Pancreas (tissue), 10 donors: ENCODE measurements at places on chromosomes 5 and 9. TPM values are rescaled to one million over a fixed set of nuclear protein-coding genes. Genes with fewer than 3 reads are reported as not detected.

DNA sequence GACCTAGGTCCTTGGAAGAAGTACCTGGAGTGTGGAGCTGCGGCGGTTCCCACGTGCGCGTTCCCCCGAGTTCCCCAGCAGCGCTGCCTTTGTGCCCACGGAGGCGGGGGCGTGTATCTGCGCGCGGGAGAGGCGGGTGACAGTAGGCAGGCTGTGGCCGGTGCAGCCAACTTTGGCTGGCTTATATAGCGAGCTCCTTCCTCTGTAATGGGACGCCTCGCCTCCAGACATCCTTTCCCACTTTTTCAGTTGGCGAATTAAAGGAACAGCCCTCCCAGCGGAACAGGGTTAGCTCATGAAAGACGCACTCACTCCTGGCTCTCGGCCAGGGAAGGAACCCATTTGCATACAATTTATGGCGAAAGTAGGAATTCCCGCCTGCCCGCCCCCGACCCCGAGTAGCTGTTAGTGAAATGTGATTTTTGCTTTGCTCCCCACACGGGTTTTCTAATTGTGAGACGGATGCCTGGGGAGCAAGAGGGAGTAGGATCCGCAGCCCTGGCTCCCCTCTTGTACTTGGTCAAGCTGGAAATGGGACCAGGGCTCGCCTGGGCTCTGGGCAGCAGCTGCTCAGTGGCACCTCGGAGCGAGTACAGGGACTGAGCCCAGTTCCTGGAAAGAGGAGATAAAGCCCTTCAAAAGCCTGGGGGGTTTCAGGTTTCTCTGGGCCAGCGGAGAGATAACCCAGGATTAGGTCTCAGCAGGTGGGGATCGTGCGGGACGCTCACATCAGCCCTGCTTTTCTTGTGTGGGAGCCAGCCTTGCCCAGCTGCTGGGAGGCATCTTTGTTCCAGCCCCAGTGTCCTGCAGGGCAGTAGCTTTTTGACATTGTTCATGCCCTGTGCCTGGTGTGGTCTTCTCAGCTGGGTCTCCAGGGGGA, at the start of gene TNC:
Gene TNC, minus strand, starts transcription at position 159 of the 880 bp plus-strand sequence. CDS start 27,139 bp downstream, outside the sequence.
- DNase-seq = peak; percentile 19

- DNase-seq = peak; percentile 67
Observed at GRCh38 chr9:8660383-8660782, 860.8 kb upstream of the DMAC1 start.

Gene SPINK6
- total RNA-seq = not detected

GRCh38 chr9:121895818-121896544, 197.1 kb downstream of the TTLL11 start:
- DNase-seq = peak; percentile 72

- no peak for DNase-seq
Observed at GRCh38 chr5:128546658-128547281, 8.7 kb upstream of the FBN2 start.

DNA sequence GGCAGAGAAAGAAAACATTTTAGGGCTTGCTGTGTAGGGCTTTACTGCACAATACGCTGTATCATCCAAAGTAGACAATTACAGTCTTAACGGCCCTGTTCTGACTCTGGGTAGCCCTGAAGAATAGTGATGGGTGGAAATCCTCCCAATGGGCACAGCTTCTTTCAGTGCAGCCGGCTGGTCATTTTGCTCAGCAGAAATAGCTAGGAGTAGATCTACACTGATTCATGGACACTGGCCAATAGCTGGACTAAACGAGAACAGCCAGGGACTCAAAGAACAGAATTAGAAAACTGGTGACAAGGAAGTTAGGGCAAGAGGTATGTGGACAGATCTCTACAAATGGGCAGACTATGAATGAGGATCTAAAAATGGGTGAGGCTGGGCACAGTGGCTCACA, 69.3 kb downstream of the IARS1 start:
- no peak for DNase-seq

Gene ANKRD31
- 0.26 TPM for total RNA-seq

- peak; percentile 15 for DNase-seq
Observed at GRCh38 chr9:99824378-99825171, 2.9 kb downstream of the NR4A3 start.

Gene CDC20B
- not detected for total RNA-seq

GRCh38 chr9:107994648-107995047, 505.1 kb upstream of the KLF4 start:
- DNase-seq = no peak

DNA sequence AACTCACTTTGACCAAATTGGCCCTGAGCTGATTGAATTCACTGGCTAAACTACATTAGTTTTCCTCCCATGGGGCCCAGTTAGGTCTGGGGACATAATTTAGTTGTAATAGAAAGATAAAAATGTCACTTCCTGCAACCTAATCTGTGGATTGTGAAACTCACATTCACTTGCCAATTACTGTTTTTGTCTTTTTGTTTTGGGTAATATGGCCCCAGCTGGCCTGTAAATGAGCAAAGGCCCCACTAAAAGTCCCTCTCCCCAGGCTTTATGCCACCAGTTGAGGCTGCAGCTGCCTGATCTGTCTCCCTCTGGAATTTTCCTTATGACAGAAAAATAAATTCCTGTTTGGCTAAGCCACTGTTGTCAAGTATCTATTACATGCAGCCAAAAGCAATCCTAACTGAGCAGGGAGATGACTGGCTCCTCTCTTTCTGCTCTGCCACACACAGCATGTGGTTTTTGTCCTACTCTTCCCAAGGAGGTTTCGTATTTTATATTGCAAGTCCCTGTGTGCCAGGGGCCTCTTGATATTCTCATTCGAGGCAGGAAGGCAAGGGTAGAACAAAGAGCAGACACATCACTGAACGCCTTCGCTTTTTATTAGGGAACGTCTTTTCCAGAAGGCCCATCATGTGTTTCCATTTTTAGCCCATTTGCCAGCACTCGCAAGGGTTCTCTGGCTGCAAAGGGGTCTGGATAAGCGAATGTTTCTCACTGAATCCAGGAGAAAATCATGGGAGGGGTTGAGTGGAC, 24.1 kb upstream of the SLC25A48 start:
- no peak for DNase-seq

Gene GDNF
- total RNA-seq = 0.47 TPM

GRCh38 chr9:81729135-81729534, 39.8 kb upstream of the TLE1 start:
- DNase-seq = no peak

- DNase-seq = no peak
Observed at GRCh38 chr5:111308951-111309350, 84.8 kb downstream of the CAMK4 start.

- DNase-seq = no peak
Observed at GRCh38 chr9:22204240-22204639, 195.1 kb upstream of the CDKN2B start.

- DNase-seq = no peak
Observed at GRCh38 chr5:177306674-177307543, 3.3 kb downstream of the PRELID1 start.

- DNase-seq = no peak
Observed at GRCh38 chr9:21579247-21579671, 97.1 kb upstream of the IFNE start.

DNA sequence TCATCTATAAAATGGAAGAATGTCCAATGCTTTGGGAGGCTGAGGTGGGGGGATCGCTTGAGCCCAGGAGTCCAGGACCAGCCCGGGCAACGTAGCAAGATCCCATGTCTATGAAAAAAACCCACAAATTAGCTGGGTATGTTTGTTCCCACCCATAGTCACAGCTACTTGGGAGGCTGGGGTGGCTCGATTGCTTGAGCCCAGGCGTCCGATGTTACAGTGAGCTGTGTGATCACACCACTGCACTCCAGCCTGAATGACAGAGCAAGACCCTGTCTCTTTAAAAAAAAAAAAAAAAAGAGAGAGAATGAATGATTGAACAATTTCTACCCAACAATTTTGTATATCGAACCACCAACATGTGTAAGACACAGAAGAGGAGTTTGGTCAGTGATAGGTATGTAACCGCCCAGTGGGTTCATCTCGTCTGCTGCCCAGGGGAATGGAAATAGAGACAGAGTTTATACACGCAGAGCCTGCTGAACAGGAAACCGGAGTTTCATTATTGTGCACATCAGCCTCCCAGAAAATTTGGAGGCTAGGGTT, 26.2 kb upstream of the ERGIC1 start:
- DNase-seq = no peak

- peak; percentile 83 for DNase-seq
Observed at GRCh38 chr9:136902259-136902821, 16.0 kb downstream of the TRAF2 start.

GRCh38 chr5:151684690-151685361, 1.9 kb downstream of the SPARC start:
- DNase-seq = no peak

- DNase-seq = no peak
Observed at GRCh38 chr9:8872802-8873201, 1073.2 kb upstream of the DMAC1 start.

Gene ADGRV1
- total RNA-seq = 5.7 TPM

GRCh38 chr5:88734191-88734640, 148.8 kb downstream of the MEF2C start:
- DNase-seq = no peak

GRCh38 chr5:151585970-151586369, 5.2 kb downstream of the FAT2 start:
- no peak for DNase-seq

Gene SLC36A2
- not detected for total RNA-seq

Gene OR1Q1
- total RNA-seq = not detected

DNA sequence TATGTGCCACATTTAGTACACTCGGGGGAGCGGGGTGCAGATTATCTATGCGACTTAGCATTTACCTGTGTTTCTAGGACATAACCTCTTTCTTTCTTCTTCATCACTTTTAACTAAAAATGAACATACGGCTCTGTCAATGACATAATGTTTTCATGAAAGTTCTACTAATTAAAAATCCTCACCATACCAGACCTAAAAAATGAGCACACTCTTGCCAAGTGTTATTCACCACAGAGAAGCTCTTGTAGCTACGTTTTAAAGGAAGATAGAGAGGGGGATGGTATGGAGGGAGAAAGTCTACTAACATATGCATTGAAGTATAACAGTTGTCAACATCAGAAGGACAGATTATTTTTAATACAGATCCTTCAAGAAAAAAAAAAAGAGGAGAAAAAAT, 1.6 kb downstream of the CDH10 start:
- DNase-seq = no peak

DNA sequence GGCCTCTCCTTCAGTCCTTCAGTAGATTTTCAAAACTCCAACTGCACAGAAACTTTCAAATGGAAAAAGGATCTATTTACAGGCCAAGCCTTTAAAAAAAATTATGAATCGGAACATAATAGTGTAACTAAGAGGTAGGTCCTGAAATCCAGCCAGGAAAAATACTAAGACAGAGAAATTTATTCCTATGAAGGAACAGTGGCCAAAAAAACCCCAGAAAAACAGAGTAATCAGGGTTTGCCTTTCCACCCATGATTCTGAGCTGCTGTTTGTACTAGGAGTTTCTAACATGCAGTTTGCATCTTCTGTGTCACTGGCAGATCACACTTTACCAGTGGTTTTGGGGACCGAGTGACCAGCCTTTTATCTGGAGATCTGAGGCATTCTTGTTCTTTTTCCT, 93.1 kb upstream of the TMED7 start:
- no peak for DNase-seq

DNA sequence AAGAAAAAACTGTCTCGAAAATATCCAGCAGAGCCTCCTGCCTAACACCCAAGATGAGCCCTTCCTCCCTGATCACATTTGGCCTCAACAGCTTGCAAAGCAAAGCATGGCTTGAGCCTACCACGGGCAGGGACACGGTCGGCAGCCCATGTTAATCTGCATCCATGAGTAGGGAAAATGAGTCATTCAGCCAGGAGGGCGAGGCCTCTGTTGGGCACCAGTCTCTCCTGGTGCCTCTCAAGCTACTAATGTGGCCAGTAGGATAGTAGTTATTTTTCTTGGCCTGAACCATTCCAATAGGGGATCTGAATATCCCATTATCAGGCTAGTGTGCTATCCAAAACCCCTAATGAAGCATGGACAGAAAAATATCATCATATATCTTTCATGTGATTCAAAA, 43.0 kb upstream of the SHB start:
- no peak for DNase-seq

Gene PJA2
- total RNA-seq = 49.7 TPM

DNA sequence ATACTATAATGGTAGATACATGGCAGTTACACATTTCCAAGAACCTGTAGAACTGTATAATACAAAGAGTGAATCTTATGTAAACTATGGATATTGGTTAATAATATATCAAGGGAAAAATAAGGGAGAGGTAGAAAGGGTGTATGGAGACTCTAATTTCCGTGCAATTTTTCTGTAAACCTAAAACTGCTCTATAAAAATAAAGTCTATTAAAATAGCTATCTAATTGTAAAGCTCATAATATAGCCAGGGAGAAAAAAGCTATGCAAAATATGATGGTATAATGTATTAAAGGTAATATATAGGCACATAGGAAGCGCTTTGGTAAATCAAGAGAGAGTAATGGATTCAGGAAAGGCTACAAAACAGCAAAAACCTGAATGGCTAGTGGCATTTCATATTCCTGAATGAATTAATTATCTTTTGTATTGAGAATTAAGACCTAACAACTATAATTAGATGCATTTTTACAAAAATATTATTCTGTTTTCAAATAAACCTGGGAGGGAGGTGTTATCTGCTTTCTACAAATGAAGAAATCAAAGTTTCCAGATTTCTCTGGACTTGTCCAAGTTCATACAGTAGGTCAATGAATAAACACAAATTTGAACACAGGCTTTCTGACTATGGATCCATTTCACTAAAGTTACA, 22.8 kb downstream of the ANXA1 start:
- DNase-seq = no peak

DNA sequence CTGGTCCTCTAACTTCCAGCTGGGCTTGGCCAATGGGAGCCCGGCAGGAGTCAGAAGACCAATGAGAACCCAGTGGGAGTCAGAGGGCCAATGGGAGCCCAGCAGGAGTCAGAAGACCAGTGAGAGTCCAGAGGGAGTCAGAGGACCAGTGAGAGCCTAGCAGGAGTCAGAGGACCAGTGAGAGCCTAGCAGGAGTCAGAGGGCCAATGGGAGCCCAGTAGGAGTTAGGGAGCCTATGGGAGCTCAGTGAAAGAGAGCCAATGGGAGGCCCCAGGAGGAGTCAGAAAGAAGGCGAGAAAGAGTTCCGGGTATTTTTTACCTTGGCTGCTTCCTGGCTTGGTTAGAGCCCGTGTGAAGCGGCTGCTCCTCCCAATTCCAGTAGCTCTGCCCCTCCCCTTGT, 191.0 kb downstream of the GABBR2 start:
- DNase-seq = no peak
